ENCODE measurements at places on chromosomes 2 and 18.

DNA sequence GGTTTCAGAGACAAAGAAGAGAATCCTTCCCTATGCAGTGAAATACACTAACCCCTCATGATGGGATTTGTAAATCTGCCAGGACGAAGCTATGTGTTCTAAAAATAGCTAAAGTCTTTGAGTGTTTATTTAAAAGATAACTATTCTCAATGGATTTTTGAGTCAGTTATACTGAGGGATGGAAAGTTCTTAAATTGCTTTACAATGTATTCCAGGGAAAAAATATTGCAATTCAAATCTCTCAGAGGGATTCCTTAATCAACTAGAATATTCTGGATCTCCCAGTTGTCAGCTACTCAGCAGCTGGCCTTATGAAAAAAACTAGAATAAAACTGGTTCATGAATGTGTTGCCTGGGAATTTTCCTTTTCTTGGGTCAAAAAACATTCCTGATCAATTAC lies 312.4 kb downstream of the PLCL1 start:
- no peak for DNase-seq

- no peak for DNase-seq
These were observed 7.7 kb downstream of the ASB18 start for GRCh38 chr2:236256366-236256985.

GRCh38 chr18:35620765-35621164 lies 39.2 kb downstream of the GALNT1 start:
- no peak for DNase-seq

GRCh38 chr2:23624915-23625314 lies 239.9 kb downstream of the KLHL29 start:
- DNase-seq, result no peak

- DNase-seq, result no peak
These were observed 1206.8 kb upstream of the NRXN1 start for GRCh38 chr2:52238782-52239181.

GRCh38 chr2:109058191-109058632 lies 69.2 kb upstream of the EDAR start:
- no peak for DNase-seq

DNA sequence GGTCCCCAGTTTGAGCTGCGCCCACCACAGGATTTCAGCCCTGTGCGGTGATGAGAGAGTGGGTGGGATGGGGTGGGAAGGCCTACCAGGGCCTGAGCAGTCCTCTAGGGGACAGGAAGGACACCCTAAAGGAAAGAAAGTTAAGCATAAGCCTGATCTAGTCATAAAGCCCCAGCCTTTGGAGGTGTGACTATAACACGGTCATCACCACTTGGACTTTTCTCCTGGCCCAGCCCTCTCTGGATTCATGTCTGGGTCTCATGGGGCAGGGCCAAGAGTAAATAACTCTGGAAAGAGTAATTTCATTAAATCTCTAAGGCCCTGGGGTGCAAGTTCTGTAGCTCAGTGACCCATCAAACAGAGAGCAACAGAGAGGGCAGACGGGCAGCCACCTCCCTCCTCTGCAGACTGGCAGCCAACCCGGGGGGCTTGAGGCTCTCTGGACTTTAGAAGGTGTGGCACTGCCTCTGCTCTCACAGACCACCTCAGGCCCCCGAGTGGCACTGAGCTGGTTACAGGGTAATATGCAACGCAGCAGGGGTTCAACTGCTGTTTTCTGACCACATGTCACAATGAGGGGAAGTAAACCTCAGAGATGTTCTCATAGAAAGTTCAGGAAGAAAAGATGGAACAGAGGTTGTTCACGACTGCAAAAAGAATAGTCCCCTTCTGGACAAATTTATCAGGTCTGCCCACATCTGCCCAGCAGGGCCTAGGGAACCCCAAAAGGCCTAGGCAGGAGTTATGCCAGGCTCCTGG lies 41.5 kb downstream of the TGFA start:
- DNase-seq, result no peak

DNA sequence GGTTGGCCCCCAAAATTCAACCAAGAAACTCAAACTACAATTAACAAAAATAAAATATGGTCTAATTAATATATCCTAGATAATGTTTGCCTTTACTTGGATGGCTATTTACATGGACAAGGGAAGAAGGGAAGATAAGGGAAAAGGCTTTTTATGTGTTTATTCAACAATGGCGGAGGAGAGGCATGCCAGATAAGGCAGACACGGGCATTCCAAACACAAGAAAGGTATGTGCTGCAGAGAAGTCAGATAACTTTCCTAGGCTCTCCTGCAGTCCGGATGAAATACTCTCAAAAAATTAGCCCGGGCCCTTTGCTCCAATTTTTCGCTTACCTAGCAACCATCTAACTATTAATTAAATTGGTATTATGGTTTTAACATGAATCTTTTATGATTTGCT lies 5.1 kb upstream of the TTR start:
- DNase-seq, result no peak

- no peak for DNase-seq
These were observed 42.5 kb downstream of the VRK2 start for GRCh38 chr2:58089081-58089480.

DNA sequence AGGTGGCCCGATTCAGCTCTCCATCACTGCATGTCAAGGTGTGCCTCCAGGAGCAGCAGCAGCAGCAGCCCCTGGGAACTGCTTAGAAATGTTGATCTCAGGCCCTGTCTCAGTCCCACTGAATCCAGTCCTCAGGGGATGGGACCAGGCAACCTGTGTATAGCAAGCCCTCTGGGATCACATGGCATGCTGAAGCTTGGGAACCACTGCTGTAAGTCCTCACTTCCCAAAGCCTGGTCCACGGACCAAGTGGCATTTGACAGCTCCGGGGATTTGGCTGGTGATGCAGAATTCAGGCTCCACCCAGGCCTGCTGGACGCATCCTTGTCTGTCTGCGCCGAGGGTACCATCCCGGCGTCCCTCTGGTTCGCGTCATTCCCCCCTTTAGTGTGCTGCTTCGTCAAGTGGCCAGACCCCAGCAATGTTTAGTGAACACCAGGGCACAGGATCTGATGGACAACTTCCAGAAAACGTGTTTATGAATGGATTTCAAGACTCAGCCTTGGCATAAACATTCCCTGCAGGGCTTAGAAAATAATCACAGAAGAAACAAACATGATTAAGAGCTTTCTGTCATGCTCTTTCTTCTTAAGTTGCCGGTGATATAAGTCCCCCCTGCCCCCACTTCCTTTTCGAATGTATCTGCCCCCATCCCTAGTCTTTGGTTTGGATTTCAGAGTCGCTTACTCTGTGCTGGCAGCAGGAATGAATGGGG lies 234.0 kb downstream of the GBX2 start:
- DNase-seq, result no peak

DNA sequence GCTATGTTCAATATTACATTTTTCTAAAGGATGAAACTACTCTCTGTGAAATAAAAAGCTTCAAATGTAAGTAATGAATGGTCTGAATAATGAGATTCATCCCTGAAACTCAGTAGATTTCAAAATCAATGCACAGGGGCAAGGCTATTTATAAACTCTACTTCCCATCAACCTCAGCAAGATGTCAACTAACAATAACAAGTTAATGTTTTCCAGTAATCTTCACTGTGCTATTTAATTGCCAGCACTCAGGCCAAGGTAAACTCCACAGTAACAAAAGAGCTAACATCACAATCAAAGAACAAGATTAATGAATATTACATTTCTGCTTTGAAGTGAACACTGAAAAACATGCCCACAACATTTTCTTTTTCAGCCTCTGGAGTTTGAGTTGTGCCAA lies 144.3 kb upstream of the ZFP36L2 start:
- no peak for DNase-seq

DNA sequence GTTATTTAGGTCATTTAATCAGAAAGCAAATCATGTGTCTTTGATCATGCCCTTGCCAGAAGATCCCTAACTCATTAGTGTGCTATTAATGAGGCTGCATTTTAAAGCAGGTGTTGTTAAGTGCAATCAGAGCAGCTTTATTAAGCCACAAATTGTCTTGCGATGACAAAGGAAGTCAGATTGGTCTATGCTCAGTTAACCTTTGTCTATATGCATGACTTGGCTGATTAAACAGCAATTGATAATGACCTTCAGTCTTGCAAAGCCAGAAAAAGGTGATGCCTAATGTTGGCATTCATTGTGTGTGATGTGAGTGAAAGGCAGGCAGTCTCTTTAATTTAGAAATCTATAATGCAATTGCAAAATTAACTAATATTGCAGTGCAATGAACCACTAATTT lies 166.9 kb downstream of the RND3 start:
- DNase-seq, result no peak

DNA sequence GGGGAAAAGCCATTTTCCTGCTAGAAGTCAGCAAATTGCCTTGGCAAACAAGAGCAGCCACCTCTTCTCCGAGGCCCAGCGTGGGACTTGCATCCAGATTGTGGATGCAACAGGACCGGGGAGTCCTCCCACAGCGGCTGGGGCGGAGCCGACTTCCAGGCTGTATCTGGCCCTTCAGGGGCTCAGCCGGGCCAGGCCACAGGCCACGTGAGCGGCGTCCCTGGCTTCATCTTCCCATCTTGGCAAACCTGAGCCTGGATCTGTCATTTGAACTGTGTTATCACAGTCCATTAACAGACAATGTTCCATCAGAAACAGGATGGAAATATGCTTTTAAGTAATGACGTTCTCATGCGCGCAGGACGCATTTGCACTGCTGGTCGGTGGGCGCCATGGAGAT lies 483.5 kb upstream of the SALL3 start:
- no peak for DNase-seq

DNA sequence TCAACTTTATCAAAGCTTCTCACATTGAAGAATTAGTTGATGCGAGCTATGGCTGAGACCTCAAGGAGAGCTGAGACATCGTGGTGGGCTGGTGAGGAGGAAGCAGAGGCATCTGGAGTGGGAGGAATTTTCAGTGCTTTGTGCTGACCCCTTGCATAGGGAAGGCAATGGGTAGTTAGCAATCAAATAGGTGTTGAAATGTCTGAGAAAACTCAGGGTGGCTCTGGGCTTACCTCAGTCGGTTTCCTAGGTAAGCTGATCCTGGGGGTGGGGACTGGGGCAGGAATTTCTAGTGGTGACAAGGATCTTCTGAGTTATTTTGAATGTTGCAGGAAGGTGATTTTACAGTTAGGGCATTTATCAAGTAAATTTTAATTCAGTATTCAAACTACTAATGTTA lies 20.7 kb upstream of the DPP10 start:
- DNase-seq, result no peak

GRCh38 chr2:38394903-38395341 lies 17.8 kb upstream of the ATL2 start:
- DNase-seq, result no peak

- peak; percentile 19 for DNase-seq
These were observed 4.1 kb upstream of the ITPRIPL1 start for GRCh38 chr2:96320728-96321622.

DNA sequence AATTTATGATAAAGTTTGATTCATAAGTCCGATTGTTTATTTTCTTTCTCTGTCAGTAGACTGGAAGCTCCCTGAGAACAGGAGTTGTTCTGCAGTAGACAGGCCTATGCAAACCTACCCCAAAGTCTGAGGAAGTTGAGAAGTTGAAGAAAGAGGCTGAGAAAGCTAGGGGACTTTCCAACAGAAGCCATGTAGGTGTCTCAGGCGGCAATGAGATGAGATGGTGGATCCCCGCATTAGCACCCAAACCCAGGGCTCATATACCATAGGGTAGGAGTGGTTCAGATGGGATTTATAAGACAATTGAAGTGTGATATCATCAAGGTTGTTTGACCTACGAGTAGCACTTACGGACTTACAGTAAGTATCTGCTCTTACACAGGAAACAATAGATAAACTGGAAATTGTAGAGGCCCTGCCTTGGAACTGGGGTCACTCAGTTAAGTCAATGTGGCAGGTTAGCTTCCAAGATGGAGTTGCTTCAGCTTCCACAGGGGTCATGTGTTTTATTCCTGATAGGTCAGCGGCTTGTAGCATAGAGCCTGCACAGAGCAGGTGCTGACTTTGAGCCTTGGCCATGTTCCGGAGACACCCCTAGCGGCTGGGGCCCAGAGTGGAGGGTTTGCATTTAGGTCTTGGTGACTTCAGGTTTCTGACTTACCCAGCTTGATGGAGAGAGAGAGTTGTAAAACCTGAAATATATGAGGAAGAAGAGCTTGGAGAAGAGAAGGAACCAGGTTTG lies 2.3 kb upstream of the PSD4 start:
- no peak for DNase-seq

GRCh38 chr2:173997753-173998152 lies 32.6 kb upstream of the SP3 start:
- no peak for DNase-seq

DNA sequence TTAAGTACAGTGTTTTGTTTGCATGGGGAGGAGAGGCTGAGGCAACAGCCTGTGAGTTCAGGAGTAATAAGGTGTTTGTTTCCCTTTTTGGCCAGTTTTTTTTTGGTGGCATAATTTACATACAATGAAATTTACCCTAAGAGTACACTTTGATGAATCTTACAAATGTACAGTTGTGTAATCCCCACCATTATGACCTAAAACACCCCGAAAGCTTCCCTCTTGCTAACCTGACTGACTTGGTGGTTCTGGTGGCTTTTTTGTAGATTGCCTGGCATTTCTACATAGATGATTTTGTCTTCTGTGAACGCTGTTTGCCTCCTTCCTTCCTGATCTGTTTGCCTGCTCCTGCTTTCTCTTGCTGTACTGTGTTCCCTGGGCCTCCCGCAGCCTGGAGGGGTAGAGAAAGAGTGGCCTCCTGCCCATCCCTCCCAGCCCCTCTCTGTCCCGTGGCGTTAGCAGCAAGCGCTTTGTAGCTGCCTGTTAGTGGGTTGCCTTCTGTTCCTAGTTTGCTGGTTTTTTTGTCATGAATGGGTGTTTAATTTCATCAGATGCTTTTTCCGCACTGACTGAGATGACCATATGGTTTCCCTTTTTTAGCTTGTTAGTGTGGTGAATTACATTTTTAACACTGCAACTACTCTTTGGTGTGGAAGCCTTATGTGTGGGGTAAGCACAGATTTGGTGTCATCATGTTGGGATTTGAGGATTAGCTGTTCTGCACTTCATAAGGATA lies 32.1 kb downstream of the ASAP2 start:
- no peak for DNase-seq

All from stimulated activated CD8-positive, alpha-beta memory T cell treated with anti-CD3 and anti-CD28 coated beads, Interleukin-2, amount 100 ng/mL, for 48 hours (primary cell).